AG04450 (cell line): ENCODE measurements at places on chromosomes 11 and 22.

GRCh38 chr22:37285937-37286336 is 3.6 kb downstream of the CYTH4 start:
- no peak for DNase-seq

DNA sequence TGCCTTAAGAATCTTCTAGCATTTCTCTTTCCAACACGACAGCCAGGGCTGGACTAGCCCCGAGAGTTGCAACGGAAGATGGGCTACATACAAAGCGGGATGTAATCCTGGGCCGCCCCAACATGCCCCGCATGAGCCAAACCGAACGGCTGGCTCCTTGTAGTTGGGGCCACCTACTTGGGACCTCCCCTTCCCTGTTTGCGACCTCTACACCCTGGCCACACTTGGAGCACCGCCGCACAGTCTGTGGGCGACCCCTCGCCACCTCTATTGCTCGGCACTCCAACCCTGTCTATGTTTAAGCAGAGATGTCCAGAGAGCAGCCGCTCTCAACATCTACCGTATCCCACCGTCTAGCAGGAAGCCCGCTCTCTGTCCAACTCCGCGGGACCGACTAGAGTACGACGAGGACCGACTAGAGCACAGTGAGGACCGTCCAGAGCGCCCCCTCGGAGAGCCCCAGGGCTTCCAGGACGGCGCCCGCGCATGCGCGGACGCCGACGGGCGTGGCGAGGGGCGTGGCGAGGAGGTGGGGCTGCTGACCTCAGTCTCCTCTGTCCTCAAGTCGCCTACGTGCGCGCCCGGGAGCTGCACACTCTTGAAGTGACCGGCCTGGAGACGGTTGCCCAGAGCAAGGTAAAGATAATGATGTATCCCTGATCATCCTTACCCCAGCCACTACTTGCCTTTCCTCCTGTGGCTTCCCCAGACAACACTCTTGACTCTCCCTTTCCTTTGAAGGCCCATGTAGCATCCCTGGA is 32.3 kb downstream of the NEAT1 start:
- DNase-seq = no peak

GRCh38 chr11:94525546-94526324 is 13.5 kb downstream of the C11orf97 start:
- DNase-seq = no peak

DNA sequence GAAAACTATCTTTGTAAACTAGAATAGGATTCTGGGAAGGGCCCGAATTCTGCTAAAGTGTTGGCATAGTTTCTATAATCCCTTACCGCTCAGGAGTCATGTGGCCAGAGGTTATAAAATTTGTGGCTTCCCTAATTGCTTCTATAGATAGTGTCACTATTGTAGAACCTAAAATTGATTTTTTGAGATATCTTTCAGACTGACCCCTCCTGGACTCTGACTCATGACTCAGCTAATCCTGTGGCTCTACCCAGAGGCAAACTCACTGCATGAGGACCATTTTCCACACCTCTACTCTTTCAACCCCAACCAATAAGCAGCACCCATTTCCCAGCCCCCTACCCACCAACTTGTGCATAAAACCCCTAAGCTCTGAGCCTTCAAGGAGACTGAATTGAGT is 61.8 kb upstream of the PRSS23 start:
- DNase-seq = no peak

DNA sequence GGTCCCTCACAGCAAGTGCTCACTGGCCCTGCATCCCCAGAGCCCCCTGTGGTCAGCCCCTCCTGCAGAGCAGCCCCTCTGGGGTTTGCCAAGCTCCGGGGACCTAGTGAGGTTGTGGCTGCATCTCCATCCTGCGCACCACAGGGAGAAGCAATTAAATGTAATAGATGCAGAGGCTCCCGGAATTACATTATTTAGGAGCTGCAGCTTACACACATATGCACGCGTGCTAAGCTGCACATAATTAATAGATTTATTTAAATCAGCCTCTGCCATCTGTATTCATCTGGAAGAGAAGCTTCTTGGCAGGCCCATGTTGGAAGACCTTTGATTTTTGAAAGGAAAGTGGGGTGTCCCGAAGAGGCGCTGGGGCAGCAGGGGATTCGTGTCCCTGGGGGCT is 1271.5 kb downstream of the BRD1 start:
- DNase-seq = no peak

GRCh38 chr11:450809-451451 is 851 bp downstream of the PTDSS2 start:
- no peak for DNase-seq

DNA sequence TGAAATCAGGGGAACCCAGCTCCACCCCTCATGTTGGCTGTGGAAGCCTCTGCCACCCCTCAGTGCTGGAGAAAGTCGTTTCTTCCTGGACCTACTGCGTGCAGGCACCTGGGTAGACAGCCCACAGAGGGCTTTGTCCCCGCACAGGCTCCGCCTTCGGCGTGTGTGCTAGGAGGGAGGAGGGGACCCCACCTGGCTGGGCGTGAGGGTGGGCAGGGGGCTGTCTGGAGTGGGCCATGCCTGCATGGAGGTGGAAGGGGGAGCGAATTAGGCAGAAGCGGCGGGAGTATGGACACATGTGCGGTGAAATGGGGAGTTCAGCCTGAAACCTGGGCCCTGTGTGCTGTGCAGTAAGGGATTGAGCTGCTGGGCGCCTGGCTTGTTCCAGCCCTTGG is 49.3 kb downstream of the FBLN1 start:
- DNase-seq = no peak

GRCh38 chr22:47178339-47178738 is 415.9 kb downstream of the TBC1D22A start:
- no peak for DNase-seq

DNA sequence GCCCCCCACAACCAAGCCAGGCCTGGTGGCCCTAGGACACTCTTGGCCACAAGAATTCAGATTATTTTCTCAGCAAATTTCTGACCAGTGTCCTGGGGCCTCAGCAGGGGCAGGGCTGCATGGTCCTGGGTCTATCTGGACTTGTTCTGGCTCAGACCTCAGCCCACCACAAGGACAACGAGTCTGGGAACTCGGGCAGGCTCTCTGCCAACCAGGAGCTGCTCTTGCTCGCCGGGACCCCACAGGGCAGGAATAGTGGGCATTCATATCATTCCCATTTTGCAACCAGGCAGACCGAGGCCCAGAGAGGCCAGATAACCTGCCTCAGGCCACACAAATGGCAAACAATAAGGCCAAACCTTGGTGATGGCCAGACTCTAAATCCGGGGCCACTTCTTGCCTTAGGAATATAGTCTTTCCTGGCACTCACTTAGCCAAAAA is 75.4 kb upstream of the WNT7B start:
- DNase-seq = no peak

DNA sequence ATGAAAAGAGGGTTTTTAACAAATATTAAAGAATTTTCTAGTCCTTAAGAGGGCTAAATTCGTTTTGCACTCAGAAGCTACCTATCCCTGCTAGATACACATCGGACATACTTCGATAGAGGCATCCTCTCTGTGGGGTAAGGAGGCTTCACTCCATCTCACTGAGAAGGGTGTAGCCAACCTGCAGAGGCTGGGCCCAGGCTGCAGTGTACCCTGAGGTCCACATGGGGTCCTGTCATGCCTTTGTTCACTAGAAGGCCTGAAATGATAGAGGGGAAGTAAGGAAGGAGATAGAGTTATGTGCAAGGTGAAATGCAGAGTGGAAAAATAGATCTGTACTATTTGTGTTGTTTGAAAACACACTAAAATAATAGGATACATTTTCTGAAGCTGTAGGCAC is 45.6 kb downstream of the IGSF9B start:
- DNase-seq = no peak

DNA sequence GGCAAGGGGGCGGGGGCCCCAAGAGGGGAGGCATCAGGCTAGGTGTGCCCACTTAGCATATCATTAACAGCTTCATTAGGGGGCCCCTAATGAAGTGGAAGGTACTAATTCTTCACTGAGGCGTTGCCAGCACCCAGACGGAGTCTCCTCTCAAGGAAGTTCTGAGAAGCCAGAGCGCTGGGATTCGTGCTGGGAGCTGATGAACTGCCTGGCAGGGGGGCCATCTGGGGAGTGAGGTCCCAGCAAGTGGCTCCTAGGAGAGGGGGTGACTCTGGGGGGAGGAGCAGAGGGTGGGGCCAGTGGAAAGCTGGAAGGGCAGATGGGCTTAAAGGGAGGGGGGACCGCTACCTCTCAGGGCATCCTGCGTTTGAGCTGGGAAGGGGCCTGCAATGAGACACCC is 29.8 kb downstream of the DAGLA start:
- no peak for DNase-seq

DNA sequence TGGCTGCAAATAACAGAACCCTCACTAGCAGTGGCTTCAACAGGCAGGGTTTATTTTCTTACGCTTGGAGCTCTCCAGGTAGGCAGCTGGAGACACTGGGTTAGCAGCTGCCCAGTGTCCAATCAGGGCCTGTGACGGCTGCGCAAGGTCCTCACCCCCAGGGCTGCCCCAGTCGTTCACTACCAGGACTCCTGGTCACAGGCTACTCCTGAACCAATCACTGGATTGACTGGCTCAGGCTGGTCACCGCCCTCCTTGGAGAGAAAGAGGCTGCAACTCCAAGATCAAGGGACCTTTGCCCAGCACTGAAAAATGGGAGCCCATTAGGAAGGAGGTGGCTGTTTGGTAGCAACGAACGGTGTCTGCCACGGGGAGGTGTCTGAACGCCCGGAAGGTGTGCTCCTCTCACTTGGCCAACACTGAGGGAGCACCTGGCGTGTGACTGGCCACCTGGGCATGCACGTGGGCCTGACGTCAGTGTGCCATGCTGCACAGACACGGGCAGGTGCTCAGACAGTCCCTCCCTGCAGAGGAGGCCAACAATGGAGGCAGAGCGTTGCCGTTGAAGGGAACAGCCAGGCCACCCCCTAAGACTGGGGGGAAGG is 5.1 kb downstream of the ARSA start:
- DNase-seq = no peak

GRCh38 chr11:35139722-35140282 is 831 bp downstream of the CD44 start:
- no peak for DNase-seq

- no peak for DNase-seq
Observed at GRCh38 chr11:104856607-104857006, 41.7 kb downstream of the CASP12 start.

- no peak for DNase-seq
Observed at GRCh38 chr11:74673693-74674360, 57.4 kb downstream of the CHRDL2 start.

DNA sequence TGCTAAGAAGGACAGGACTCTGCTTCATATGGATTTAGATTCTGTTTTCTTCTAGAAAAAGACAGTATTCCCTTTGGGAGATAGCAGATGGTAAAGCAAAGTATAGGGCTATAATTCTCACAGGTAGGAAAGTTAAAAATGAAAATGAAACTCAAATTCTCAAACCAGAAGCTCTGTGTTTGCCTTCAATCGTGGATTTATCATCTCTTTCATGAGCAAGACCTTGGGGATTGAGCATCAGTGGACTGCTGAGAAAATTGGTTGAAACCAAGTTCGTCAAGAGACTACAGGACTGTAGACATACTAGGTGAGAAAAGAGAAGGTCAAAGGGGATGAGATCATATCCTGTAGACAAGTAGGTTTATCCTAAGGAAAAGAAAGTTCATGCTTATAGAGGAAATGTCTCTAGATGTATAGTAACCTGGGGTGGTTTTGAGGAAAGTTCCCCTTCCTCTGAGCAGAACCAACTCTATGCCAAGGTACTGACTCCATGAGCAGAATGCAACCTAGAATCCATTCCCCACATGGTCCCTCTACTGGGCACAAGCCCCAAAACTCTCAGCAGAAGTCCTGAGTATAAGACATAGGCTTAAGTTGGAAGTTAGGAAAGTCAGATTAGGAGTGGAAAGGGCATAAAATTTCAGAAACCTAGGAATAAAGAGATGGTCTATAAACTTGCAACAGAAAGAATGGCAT is 46.5 kb downstream of the SLC5A12 start:
- no peak for DNase-seq

- DNase-seq = no peak
Observed at GRCh38 chr22:50325444-50326224, 1.2 kb downstream of the DENND6B start.

- no peak for DNase-seq
Observed at GRCh38 chr22:49460592-49461281, 366.9 kb downstream of the BRD1 start.

DNA sequence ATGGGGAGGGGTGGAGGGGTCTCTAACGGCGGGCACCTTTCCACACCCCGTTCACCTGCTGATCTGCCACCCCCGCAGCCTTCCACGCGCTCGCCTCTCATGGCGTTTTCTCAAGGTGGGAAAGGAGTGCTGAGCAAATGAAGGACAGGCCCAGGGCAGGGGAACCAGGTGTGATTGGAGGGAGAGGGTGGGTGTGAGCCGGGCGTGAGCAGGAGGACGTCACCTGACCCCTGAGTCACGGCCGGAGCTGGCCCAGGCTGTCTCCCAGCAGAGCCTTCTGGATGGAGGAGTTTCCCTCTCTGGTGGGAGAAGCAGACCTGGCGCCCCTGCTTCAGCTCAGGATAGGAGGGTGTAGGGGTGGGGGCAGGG is 14.0 kb upstream of the ARHGAP8 start:
- DNase-seq = no peak

DNA sequence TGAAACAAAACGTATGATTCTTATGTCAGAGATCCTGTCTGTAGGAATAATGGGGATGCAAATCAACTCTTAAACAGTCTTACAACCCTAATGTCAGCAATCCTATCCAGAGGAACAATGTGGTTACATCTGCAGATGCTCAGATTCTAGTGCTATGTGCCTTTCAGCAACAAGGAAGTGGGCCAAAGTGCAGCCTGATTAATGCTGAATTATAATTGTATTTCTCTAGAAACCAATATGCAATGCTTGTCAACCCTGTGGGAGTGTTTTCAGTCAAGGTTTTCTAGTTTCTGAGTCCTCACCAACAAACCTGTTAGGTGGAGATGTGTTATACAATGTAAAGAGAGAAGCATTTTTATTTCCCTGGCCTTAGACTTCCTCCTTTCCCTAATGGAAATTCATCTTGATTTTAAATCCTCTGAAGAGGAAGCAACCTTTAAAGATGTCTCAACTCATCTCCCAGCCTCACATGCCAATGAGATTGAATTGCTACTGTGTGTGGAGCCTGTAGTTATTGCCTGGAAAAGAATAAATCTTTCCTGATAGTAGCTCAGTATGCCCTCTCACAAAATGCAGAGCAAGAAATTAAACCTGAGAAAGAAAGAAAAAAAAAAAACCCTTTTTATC is 26.2 kb upstream of the TMEM123 start:
- DNase-seq = no peak

- DNase-seq = no peak
Observed at GRCh38 chr22:42758931-42759629, 38.4 kb upstream of the A4GALT start.

GRCh38 chr11:76640501-76640900 is 30.0 kb downstream of the LRRC32 start:
- DNase-seq = no peak

DNA sequence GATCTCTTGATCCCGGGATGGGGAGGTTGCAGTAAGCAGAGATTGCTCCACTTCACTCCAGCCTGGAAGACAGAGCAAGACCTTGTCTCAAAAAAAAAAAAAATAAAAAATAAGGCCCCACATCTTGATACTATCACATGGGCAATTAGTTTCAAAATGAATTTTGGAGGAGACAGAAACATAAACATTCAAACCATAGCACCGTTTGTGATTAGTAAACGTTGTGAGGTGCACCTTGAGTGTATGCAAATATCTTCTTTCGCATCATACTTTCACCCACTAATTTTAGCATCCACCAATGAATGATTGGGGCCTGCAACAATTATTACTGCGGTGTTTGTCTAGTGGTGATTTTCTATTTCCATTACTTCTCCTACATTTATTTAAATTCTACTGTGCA is 11.0 kb upstream of the SPDYC start:
- DNase-seq = no peak
